Jurkat, Clone E6-1 (cell line): ENCODE measurements at places on chromosomes 1 and 21.
A peak's percentile ranks its signal among the peaks of the same experiment; 100 is the strongest.

DNA sequence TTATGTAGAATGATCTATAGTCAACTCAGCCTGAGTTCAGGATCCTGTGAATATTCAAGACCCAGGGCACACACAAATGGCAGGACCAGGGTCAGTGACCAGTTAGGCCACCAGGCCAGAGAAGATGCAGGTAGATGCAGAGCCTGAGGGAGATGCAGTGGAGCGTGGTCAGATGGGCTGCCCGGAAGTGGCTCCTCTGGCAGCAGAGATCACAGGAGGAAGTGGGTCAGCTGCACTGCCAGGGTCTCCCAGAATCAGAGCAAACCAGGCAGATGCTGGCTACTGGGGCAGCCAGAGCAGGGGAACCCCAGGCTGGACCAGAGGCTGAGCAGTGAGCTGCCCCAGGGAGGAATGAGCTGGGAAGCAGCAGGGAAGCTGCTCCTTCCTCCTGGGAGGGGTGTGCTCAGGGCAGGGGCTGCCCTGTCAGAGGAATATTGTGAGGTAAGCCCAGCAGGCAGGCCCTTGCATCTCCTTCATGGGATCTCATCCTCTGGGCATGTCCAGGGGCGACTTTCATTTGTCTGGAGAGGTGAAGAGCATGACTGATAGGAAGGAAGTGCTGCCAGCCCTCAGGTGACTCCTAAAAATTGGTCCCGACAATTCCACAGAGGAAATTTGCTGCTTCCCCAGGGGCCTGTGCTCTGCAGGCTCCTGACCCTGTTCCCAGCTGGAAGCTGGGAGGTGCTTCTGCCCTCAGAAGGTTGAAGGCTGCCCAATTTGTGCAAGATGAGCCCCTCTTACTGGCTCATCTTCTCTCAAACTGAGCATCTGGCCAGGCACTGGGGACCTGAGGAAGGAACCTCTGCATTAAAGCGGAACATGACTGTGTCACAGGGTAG lies 49.3 kb downstream of the STUM start:
- no peak for DNase-seq

DNA sequence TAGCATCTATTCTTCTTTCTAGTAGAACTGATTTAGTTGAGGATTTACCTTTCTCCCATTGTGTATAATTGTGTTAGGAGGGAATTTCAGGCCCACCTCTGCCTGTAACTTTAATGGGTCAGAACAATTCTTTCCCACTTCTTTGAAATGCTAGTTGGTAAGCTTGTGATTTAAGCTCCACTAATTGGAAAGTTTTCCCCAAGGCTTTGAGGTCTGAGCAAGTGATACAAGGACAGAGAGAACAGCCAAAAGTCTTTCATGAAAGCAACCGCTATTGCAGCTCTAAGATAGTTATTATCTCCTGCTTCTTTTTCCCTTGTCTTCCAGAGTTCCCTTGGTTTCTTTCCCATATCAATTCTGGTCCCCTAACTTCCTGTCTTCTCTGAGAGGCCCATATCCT lies 38.7 kb upstream of the PDC start:
- DNase-seq = no peak

GRCh38 chr1:36115931-36116330 lies 9.1 kb downstream of the COL8A2 start:
- DNase-seq = no peak

- no peak for DNase-seq
Measured at GRCh38 chr1:32580348-32581017, 41.3 kb downstream of the ZBTB8A start.

- DNase-seq = no peak
Measured at GRCh38 chr1:80769208-80769750, 1031.5 kb upstream of the ADGRL2 start.

DNA sequence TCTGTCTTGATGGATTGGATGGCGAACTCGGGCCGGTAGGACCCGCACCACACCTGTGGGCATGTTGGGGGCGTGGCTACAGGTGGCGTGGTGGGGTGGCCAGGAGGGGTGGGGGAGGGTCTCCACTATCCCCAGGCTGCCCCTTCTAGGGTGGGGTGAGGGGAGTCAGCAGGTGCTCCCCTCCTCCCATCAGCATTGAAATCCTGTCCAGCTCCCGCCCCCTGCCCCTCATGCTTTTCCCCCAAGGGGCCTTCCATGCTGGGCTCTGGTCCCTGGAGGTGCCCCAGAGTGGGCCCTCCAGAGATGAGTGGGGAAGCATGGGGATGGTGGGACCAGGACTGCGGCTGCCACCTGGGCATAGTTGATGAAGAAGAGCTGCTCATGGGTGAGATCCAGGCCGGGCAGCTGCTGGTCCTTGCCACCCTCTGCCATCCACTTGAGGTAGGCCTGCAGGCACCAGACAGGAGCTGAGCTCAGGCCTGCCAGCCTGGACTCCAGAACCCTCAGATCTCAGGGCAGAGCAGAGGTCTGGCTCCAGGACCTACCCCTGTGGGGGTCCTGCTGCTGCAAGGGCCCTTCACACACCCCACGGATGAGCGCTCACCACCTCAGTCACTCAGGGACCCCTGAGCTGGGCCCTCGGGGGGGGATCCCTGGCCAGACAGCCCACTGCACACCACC lies 5.1 kb downstream of the PRXL2B start:
- no peak for DNase-seq

GRCh38 chr1:26583646-26584485 lies 54.3 kb downstream of the RPS6KA1 start:
- DNase-seq = no peak

GRCh38 chr1:112700290-112701226 lies 6.4 kb downstream of the RHOC start:
- peak; percentile 70 for DNase-seq

GRCh38 chr21:44054710-44055109 lies 42.6 kb downstream of the TRAPPC10 start:
- no peak for DNase-seq

GRCh38 chr1:246428542-246429308 lies 78.4 kb downstream of the SMYD3 start:
- DNase-seq = peak; percentile 99

DNA sequence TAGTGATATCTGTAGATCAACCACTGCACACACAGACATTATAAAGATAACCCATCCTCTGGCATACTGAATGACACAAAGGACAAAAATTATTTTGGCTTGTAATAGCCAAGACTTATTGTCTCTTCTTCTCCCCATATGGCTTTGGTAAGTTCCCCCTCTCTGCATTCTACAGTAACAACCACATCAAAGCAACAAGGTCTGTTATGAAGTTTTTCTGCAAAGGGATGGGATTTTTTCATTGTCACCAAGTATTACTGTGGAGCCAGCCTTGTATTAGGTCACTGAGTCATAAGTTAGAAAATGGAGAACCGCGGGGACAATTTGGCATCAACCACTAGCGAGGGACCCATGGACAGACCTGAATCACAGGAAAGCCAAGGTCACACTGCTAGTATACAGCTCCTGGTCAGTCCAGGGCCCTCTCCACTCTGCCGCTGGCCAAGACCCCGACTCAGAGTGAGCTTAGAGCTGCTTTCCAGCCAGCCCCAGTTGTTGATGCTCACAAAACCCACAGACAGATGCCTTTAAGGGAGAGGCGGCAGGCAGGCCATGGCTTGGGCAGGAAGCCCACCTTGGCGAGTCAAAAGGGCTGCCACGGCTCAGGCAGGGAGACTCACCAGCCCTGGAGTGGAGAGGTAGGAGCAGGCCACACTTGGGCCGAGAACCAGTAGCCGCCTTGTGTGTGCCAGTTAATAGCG lies 6.0 kb downstream of the PABPC4 start:
- DNase-seq = peak; percentile 55

DNA sequence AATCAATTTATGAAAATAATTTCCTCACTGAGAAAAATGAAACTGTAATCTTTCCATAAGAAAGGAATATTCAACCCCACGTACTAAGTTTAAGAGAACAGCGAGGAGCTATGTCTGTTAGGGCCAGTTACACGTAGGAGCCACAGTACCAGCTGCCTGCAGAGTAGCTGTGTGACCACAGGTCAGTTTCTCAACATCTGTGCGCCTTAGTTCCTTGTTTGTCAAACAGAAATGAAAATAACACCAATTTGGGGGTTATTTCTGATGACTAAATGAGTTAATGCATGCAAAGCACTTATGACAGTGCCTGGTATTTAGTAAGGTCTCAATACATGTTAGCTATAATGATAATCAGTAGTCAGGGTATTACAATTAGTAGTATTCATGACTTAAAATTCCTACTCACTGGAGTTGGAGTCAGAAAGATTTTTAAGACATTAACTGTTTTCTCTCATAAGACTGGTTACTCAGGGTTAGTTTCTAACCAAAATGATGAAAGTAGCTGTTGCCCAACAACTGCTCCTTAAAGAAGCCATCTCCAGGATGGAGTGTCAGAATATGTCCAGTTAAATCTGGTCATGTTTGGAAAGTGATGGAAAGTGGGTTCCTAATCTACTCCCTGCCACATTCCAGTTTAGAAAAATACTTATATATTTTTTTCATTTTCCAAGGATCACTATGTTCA lies 85.8 kb upstream of the ZNF648 start:
- DNase-seq = no peak

GRCh38 chr21:33642896-33643657 lies 776 bp downstream of the ITSN1 start:
- no peak for DNase-seq

- no peak for DNase-seq
Measured at GRCh38 chr1:246142320-246142893, 364.7 kb downstream of the SMYD3 start.
